ENCODE measurements at places on chromosomes 7 and 10.

DNA sequence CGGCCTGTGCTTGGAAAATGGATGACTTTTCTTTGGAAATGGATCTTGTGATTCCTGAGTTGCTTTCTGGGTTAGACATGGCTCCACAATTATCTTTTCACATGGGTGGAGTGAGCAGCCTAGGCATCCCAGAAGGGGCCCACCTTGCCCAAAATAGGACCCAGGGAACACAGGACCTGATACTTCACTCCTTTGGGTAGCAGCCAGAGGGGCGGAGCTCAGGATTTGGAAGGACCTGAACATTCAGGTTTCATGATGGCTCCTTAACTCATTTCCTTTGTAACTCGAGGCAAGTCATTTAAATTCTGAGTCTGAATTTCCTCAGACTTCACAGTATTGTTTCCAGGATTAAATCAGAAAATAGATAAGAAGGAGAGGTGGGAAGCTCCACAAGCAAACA is 178.3 kb upstream of the ZMIZ1 start:
- no peak for DNase-seq

DNA sequence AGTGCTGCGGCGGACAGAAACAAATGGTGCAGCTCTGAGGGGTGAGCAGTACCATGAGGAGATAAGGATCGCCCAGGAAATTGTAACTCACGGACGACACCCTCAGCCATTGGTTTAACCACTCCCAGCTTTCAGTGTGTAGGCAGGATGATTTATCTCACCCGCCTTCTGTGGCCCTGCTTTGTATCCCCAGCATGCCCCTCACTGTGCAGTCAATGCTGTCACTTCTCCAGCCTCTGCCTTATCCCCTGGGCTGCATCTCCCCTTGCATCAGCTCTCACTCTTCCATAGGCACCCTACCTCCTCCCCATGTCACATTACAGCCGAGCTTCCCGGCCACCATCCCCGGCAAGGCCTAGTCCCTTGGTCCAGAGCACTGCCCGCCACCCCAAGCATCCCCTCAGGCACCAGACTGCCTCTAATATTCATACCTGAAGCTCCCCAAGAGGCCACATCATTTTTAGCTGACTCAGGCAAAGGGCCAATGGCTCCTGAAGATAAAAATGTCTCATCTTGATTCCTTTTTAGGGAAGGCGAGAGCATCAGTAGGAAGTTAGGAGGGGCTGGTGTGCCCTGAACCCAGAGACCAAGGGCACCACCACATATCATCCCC is 77.1 kb downstream of the CARD11 start:
- DNase-seq = no peak

- no peak for DNase-seq
Measured at GRCh38 chr7:55427342-55427741, 62.2 kb downstream of the LANCL2 start.

DNA sequence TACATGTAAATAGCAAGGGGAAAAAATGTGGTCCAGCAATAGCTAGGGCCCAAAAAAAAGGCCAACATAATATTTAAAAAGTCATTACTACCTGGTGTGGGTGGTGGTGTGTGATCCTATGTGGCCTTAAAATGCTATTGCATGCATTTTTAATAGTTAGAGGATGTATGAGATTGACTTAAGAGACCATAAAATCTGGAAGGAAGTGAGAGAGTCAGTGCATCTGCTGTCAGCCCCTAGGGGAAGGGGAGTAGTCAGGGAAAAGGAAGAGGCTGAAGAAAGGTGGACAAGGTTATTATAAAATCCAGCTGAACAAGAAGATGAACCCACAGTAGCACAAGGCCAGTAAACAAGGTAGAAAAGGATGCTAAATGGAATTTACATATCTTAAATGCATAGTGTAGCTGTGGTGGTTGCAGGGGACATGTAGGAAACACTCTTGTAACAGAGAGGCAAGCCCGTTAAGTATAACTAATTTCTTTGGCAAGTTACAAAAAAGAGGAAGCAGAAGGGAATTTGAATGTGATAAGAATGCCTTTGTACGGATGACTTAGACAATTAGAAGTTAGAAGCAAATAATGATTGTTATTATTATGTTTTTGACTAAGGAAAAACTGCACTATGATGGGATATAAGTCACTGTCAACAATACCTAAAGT is 11.9 kb upstream of the NDUFA5 start:
- no peak for DNase-seq

GRCh38 chr10:71840177-71840957 is 10.7 kb downstream of the PSAP start:
- no peak for DNase-seq

GRCh38 chr10:89250865-89251408 is 638 bp downstream of the LIPA start:
- DNase-seq = no peak

- DNase-seq = no peak
Measured at GRCh38 chr10:33047655-33048054, 89.6 kb upstream of the ITGB1 start.

DNA sequence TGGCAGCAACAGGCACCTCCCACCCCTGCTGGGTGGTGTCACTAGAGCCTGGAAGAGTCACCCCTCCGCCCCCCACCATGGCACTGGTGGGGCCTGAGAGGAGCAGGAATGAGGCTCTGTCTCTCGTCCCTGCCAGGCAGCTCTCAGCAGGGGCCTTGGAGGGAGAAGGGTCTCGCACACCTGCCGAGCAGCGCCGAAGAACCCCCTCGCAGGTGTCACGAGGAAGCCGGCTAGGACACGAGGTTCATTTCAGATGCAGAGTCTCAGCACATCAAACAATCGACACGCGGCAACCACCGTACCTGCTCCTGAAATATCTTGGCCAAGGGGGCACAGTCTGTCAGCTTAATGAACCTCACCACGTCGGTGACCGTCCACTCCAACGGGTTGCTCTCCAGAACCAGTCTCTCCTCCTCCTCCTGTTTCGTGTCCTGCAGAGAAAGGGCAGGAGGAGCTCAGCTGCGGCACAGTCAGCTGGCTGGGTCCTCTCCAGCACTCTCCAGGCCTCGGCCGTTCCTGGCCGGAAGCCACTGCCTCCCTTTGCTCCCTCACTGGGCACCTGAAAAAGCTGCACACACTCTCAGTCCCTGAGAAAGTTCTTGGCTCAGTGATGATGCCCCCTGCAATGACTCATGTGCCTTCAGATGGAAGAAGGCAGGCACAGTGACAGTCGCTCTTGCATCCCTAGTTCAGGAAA is 240.1 kb downstream of the SFMBT2 start:
- DNase-seq = no peak

GRCh38 chr7:127047521-127047920 is 205.2 kb downstream of the GRM8 start:
- DNase-seq = no peak

DNA sequence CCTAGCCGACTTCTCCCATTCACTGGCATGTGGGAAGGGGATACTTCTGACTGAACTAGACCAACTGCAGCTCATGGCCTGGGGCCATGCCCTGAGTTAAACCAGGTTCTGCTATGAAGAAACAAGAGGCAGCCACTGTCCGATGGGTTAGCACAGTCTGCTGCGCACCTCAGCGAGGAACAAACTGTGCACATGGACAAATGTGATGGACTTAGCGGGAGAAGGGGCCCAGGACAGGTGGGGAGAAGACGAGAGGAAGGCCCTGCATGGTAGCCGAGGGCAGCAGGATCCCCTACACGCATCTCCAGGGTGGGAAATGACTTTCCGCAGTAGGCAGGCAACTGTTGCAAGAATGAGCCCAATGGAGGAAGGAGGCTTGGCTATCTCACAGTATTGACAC is 115.0 kb downstream of the PRKAG2 start:
- no peak for DNase-seq

DNA sequence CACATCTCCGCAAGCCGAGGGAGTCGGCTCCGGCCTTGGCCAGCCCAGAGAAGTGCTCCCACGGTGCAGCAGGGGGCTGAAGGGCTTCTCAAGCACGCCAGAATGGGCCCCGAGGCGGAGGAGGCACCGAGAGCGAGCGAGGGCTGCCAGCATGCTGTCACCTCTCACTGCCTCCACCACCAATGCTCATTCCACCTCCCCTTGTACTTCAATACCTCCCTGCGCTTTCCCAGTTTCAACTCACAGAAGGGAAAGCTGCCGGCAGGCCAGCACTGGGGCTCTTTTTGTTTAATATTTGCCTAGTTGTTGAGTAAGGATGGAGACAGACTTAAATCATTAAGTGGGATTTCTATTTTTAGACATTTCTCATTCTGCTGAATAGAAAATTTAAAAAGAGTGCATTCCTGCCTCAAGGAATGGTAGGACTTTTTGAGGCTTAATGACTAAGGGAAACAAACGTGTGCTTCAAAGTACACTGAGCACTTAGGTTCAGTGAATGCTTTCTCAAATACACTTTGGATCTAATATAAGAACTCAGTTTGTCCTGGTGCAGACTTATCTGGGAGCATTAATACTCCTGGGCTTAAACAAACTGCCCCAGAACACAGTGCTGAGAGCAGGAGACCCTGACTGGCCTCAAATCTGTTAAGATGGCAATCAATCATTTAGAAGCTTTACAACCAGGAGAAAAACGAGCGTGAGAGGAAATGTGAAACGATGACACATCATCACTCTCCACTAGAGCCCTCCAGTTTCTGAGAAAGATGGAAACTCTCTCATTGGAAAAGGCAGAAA is 131.2 kb downstream of the RALA start:
- DNase-seq = no peak

GRCh38 chr10:17790651-17791050 is 18.5 kb upstream of the MRC1 start:
- no peak for DNase-seq

DNA sequence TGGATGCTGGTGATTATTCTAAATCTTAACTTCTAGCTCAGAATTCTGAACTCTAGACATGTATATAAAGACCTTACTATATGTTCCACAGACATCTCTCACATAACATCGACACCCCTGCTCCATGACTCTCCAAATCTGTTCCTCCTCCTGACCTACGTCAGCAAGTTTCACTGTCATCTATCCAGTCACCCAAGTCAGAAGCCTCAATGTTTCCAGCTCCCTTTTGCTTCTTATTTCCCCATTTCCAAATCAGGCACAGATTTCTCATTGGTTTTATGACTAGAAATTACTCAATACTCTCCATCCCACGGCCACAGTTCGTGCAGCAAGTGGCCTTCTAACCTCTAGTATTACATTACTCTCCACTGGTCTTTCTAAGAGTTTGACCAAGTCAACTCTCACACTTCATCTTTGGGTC is 28.5 kb downstream of the EPC1 start:
- DNase-seq = no peak

DNA sequence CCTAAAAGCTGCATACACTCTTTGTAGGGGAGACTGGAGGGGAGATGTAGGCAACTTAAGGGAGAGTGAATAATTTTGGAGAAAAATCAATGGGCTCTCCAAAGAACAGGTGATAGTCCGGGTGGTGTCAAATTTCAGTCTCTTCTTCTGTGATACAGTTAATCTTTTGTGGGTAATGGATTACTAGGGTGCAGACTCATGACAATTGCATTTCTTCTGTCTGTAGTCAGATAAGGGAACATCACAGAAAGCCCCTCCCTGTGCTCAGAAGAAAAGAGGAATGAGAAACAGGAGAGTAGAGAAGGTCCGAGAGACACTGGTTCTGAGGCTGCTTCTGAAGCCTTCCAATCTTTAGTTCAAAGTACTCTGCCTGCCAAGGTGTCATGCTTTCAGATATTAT is 1140.7 kb upstream of the LRRN3 start:
- no peak for DNase-seq

GRCh38 chr7:16815001-16815400 is 10.2 kb upstream of the AGR2 start:
- DNase-seq = no peak

- DNase-seq = no peak
Measured at GRCh38 chr7:107370816-107371215, 99.0 kb upstream of the GPR22 start.

- DNase-seq = no peak
Measured at GRCh38 chr7:107610323-107610722, 30.3 kb downstream of the BCAP29 start.

- DNase-seq = no peak
Measured at GRCh38 chr7:40418983-40419382, 284.2 kb downstream of the SUGCT start.

DNA sequence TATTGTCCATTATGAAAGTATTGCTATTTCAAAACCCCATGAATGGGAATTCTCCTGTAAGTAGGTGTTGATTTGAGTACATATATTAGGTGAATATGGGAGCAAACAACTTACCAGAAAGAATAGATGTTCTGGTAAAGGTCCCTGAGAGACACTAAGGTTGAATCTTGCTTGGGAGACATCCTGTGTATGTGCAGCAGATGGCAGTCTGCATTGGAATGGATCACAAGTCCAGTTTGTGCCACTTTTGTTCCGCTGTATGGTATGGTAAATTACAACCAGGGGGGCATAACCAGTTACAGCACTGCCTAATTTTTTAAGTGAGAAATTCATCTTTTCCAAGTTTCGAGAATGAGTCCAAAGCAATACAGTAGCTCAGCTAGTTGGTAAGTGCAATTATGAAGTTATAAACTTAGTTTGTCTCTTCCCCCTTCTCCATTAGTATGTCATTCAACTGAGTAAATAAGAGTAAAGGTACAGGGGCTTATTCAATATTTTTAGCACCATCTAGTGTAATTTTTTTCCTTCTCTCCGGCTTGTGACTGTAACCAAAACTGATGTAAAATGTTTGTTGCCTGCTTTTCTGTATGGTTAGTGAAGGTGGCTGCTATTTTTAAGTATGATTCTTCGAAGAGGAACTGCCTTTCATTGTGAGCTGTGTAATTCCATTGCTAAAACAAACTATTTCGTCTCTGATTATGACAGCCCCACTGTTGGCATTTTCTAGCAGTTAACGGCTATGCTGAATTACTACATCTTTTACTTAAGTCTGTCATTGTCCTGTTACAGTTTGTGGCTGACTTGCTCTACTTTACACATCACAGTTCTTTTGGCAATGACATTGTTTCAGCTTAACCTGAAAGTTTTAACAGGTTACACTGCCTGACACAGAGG is 2.8 kb downstream of the MCU start:
- no peak for DNase-seq

DNA sequence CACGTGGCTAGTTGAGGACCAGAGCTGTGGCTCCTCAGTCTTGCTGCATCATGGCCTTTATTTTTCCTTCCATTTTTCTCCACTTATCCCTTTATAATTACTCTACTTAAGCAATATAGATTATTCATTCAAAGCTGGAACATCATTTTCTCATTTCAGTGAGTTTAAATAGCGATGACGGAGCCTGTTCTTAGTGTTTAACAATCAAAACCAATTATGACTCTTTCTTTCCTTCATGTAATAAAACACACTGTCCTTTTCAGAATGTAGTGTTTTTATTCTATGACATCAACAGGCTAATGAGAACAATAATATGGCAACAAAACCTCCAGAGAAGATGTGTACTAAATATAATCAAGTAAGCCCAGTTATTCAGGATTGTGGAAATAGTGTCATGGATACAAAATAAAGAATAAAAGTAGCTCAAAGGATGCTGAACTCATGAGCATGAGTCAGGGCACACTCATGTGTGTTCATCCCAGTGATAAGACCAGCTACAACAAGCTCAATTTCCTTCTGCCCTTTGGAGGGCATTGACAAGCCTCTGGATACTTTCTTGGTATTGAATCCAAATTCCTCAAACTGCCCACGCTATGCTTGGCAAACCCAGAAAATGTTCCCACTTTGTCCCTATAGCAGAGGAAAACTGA is 188.4 kb downstream of the CYP26A1 start:
- DNase-seq = no peak

- no peak for DNase-seq
Measured at GRCh38 chr10:89837165-89838043, 136.0 kb downstream of the KIF20B start.

- no peak for DNase-seq
Measured at GRCh38 chr7:131629217-131629882, 72.9 kb upstream of the PODXL start.

- DNase-seq = no peak
Measured at GRCh38 chr7:152395112-152395511, 40.7 kb downstream of the KMT2C start.

- no peak for DNase-seq
Measured at GRCh38 chr7:101450064-101450463, 87.4 kb downstream of the COL26A1 start.

All from stimulated activated CD8-positive, alpha-beta memory T cell treated with anti-CD3 and anti-CD28 coated beads, Interleukin-7, amount 100 ng/mL, for 1 hour (primary cell).